ENCODE measurements at places on chromosomes 11 and 22. TPM values are rescaled to one million over a fixed set of nuclear protein-coding genes. Genes with fewer than 3 reads are reported as not detected.

Gene LMO1
- not detected for total RNA-seq

- H3K27me3 ChIP-seq, result peaks cover 19% of the 10 kb centered on the region
- DNase-seq, result no peak
- no peaks in the 10 kb centered on the region for H3K36me3 ChIP-seq
- H3K4me3 ChIP-seq, result no peak overlapping the region
- H3K27ac ChIP-seq, result no peak overlapping the region
- peaks cover 15% of the 10 kb centered on the region for H3K4me1 ChIP-seq
Measured at GRCh38 chr22:45648301-45649117, 23.1 kb upstream of the ATXN10 start.

GRCh38 chr11:42779555-42779954 is 532.2 kb upstream of the API5 start:
- H3K36me3 ChIP-seq, result no peaks in the 10 kb centered on the region
- no peak overlapping the region for H3K27ac ChIP-seq
- H3K4me3 ChIP-seq, result no peak overlapping the region
- no peaks in the 10 kb centered on the region for H3K4me1 ChIP-seq
- no peak for DNase-seq
- H3K27me3 ChIP-seq, result no peaks in the 10 kb centered on the region

DNA sequence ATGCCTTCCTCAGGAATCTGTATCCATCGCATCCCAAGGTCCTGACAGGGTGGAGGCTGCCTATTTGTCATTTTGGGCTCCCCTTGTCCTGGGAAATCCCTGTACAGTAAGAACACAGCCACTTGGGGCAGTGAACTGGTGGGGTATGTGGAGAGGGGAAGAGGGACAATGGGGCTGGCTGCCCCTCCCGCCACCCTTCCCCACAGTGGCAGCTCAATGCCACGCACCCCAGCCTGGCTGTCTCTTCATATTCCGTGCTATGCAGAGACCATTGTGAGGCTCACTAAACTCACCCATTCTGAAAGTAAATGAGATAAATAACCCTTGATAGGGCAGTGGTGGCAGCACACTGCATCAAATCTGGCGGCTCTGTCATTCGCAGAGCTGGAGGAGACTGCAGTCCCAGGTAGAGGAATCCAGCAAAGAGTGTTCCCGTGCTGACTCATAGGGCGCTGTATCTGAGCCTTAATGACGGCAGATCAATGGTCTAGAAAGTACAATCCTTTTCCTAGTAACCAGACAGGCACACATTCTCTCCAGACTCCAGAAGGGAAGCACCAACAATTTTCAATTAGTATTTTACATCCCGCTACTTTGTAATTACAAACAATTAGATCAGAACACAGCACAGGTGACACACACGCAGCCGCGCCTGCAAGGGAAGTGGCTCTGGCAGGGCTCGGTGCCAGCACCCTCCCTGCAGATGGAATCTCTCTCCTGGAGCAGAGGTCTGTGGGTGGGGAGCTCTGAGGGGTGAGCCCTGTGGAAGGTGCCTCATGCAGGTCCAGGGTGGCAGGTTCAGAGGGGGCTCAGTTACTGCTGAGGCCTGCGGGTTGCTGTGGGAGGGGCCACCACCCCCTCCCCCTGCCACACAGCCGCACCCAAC is 167.9 kb upstream of the B3GAT1 start:
- H3K27ac ChIP-seq, result no peak overlapping the region
- H3K27me3 ChIP-seq, result peaks cover 27% of the 10 kb centered on the region
- H3K4me1 ChIP-seq, result peaks cover 20% of the 10 kb centered on the region
- DNase-seq, result peak; percentile 2
- H3K4me3 ChIP-seq, result no peak overlapping the region

DNA sequence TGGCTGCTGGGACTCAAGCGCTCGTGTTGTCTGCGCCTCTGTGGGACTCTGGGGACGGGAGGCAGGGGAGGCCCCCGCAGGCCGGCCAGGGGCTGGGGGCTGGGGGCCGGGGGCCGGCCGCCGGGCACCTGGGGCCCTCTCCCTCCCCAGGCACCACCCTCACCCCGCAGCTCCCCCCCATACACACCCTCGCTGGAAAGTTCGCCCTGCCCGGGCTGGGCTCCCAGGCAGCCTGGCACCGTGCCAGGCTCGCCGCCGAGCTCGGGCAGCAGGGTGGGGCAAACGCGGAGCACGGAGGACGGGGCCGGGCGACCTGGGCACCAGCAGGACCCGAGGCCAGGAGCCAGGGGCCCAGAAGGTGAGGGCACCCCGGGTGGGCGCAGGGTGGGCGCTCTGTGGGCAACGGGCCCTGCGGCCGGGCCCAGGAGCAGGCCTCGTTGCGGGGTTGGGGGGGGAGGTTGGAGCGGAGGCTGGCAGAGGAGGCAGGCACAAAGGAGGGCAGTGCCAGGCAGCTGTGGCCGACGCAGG is 76.7 kb upstream of the WNT7B start:
- no peaks in the 10 kb centered on the region for H3K27me3 ChIP-seq
- DNase-seq, result peak; percentile 48
- peak overlapping the region; percentile 78 for H3K4me3 ChIP-seq
- H3K36me3 ChIP-seq, result peaks cover 4% of the 10 kb centered on the region

GRCh38 chr11:73168925-73169579 is 26.9 kb upstream of the FCHSD2 start:
- no peaks in the 10 kb centered on the region for H3K36me3 ChIP-seq
- no peak overlapping the region for H3K4me3 ChIP-seq
- DNase-seq, result no peak
- H3K27me3 ChIP-seq, result peaks cover 3% of the 10 kb centered on the region
- H3K27ac ChIP-seq, result no peak overlapping the region
- peaks cover 8% of the 10 kb centered on the region for H3K4me1 ChIP-seq

GRCh38 chr11:131327421-131327820 is 43.0 kb upstream of the NTM start:
- H3K27ac ChIP-seq, result no peak overlapping the region
- no peak for DNase-seq
- no peak overlapping the region for H3K4me3 ChIP-seq
- no peaks in the 10 kb centered on the region for H3K4me1 ChIP-seq

Data from activated CD4-positive, alpha-beta T cell treated with anti-CD3 and anti-CD28 coated beads, Interleukin-2, amount 10 ng/mL, durations not matched to agents 7 days and 5 days (primary cell).